ENCODE measurements at places on chromosomes 6 and 20.

DNA sequence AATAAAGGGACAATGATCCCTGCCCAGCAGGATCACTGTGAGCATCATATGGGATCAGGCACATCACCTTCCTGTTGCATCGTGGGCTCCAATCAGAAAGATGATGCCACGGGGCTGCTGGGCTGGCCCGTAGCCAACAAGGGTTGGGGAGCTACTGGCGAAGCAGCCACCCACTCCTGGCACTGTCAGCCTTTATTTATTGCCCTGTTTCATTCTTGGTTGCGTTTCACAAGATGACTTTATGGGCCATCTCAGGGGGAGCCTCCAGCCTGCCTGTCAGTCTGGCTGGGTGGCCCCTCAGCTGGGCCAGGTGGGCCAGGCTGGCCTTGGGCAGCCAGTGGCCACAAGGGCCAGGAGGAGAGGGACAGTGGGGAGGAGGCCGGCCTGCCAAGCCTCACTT is 17.3 kb downstream of the VSTM2L start:
- H3K36me3 ChIP-seq: peaks cover 3% of the 10 kb centered on the region
- peaks cover 36% of the 10 kb centered on the region for H3K27me3 ChIP-seq
- no peaks in the 10 kb centered on the region for H3K4me1 ChIP-seq

GRCh38 chr6:43455531-43456428 is at the start of gene DLK2:
DLK2 (minus strand) TSS chr6:43455548; CDS start chr6:43454825, 723 bp downstream.
- no peak for DNase-seq
- peak within 1 kb of the TSS; percentile 81 for H3K4me3 ChIP-seq
- peaks cover 5% of the 10 kb centered on the region for H3K36me3 ChIP-seq
- peaks cover 8% of the 10 kb centered on the region for H3K27me3 ChIP-seq
- H3K27ac ChIP-seq: peak within 1 kb of the TSS; percentile 85

DNA sequence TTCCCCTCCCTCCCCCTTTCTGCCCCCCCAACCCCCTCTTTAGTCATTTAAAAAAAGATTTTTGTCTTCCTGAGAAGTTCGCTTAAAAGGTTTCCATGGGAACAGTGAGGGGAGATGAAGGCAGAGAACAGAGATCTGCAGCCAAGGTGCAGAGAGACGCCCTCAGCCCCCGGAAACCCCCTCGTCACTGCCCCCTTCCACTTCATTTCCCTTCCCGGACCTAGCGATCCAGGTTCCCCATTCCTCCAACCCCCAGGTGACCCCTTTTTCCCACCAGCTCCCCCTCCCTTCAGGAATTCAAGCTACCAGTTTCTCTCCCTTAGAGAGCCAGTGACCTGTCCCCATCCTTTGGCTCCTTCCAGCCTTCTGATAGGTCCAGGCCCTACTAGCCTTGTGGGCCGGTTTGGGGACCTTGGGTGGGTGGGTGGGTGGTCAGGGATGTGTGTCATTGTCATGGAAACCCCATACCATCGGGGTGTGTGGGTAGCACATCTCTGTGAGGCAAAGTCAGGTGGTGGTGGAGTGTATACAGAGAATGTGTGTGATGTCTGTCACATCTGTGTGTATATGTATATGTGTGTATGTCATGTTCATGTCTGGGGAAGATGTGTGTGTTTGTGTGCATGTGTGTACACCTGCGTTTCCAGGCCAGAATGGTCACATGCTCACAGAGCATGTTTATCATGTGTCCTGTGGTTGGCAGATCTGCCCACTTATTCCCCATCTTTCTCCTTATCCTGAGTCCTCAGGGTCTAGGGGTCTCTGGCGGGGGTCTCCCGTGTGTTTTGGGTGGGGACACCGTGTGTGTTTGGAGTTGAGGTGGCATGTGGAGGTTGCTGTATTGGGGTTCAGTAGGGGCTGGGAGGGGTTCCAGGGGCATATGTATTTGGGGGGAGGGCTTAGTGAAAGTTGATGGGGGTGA is 7.0 kb downstream of the SYNGAP1 start:
- H3K4me1 ChIP-seq: peaks cover 74% of the 10 kb centered on the region
- peaks cover 27% of the 10 kb centered on the region for H3K36me3 ChIP-seq
- peak overlapping the region; percentile 87 for H3K27ac ChIP-seq
- H3K4me3 ChIP-seq: peak overlapping the region; percentile 79
- no peaks in the 10 kb centered on the region for H3K27me3 ChIP-seq

DNA sequence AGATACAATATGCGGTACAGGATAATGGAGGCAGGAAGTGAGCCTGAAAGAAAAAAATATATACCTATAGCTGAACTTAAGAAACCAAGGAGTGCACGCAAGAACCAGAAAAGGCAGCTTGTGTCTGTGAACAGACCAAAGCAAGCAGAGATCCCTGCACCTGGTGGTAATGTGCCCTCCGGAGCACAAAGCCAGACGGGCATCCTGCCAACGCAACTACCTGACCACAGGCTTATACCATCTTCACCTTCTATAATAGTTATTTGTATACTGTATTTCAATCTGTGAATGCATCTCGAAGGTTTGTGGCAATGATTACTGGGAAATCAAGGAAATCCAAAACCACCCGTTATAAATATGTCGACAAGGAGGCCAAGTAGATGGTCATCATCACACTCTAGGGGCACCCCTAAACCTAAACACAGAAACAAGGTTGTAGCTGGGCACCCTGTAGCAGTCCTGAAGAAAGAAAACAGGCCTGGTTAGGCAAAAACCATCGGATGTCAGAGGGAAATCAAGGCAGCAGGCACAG is 801 bp downstream of the FBXL4 start:
- DNase-seq: peak; percentile 25
- no peaks in the 10 kb centered on the region for H3K27me3 ChIP-seq
- H3K4me1 ChIP-seq: peaks cover 34% of the 10 kb centered on the region
- peak overlapping the region; percentile 95 for H3K27ac ChIP-seq
- H3K36me3 ChIP-seq: peaks cover 4% of the 10 kb centered on the region

GRCh38 chr6:109772883-109773431 is 81.9 kb downstream of the FIG4 start:
- no peak overlapping the region for H3K27ac ChIP-seq
- H3K36me3 ChIP-seq: peaks cover 3% of the 10 kb centered on the region
- no peak overlapping the region for H3K4me3 ChIP-seq
- peaks cover 6% of the 10 kb centered on the region for H3K4me1 ChIP-seq
- H3K27me3 ChIP-seq: no peaks in the 10 kb centered on the region

DNA sequence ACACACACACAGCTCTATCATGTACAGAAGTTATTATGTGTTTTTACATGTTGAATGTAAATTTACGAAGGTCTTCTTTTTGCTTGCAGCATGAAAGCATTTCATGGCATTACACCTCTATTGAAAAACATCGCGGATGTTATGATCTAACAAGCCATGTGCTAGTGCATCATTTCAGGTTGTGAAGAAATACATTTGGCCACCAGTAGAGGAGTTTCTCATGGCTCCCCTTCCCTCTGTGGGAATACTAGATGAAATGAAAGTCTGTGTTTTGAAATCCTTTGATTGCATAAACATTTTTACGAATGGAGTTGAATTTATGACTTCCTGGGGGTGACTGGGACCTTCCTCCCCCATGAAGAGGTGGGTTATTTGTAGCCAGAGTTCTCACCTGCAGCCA is 17.7 kb downstream of the MAS1 start:
- no peaks in the 10 kb centered on the region for H3K36me3 ChIP-seq
- H3K4me3 ChIP-seq: no peak overlapping the region
- no peak overlapping the region for H3K27ac ChIP-seq
- DNase-seq: no peak
- H3K4me1 ChIP-seq: no peaks in the 10 kb centered on the region

- no peaks in the 10 kb centered on the region for H3K4me1 ChIP-seq
- peaks cover 41% of the 10 kb centered on the region for H3K27me3 ChIP-seq
- no peak overlapping the region for H3K27ac ChIP-seq
- DNase-seq: no peak
- H3K36me3 ChIP-seq: peaks cover 3% of the 10 kb centered on the region
These were observed 54.3 kb upstream of the TCF21 start for GRCh38 chr6:133834472-133835170.

- H3K4me1 ChIP-seq: no peaks in the 10 kb centered on the region
- DNase-seq: no peak
- no peaks in the 10 kb centered on the region for H3K36me3 ChIP-seq
- no peak overlapping the region for H3K4me3 ChIP-seq
These were observed 143.6 kb upstream of the TMEM170B start for GRCh38 chr6:11393713-11394627.

- no peaks in the 10 kb centered on the region for H3K27me3 ChIP-seq
- no peak overlapping the region for H3K4me3 ChIP-seq
- H3K27ac ChIP-seq: peak overlapping the region; percentile 38
These were observed 78.4 kb downstream of the GMPR start for GRCh38 chr6:16316741-16317251.

DNA sequence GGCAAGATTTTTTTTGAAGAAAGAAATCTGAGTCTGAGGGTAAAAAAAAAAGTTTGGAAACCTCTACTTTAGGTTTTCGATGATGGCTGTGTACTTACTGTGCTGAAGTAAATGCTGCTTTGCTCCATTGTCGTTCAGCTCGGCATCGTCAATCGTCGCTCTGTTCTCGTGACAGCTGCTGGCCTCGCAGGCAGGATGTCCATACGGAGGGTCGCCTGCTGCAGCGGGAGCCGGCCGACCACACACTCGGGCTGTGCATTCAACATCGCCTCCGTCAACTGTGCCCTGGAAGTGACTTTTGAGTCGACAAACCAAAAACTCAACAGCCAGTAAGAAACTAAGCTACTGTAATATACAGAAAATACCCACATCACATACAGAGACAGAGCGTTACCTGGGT is 53.1 kb upstream of the SMOC2 start:
- H3K27ac ChIP-seq: no peak overlapping the region
- H3K36me3 ChIP-seq: no peaks in the 10 kb centered on the region
- H3K4me3 ChIP-seq: no peak overlapping the region
- no peak for DNase-seq
- H3K27me3 ChIP-seq: peaks cover 8% of the 10 kb centered on the region

- no peak for DNase-seq
- no peak overlapping the region for H3K4me3 ChIP-seq
- peaks cover 41% of the 10 kb centered on the region for H3K4me1 ChIP-seq
- peaks cover 7% of the 10 kb centered on the region for H3K36me3 ChIP-seq
- H3K27me3 ChIP-seq: no peaks in the 10 kb centered on the region
These were observed 27.7 kb downstream of the HIVEP1 start for GRCh38 chr6:12039540-12040459.

DNA sequence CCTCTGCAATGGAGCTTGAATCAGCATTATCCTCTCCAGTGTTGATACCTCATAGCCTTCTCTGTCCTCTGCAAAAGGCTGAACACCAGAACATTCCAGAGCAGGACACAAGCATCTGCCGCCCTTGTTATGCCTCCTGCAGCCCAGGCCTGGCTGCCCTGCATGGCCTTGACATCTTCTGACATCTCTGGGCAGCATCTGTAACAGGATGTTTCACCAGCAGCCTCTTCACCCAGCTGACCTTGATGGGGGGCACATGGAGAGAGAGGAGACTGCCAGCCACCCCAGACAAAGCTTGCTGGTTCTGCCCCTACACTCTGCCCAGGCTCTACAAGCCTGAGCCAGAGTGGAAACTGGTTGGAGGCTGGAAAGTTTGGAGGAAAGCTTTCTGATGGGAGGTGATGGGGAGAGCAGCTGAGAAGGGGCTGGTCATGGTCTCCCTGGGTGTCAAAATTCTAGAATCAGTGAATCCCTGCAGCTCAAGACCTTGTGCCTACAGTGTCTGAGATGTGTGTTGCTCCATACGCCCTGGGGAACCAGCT is 145.1 kb downstream of the MRPL14 start:
- H3K27ac ChIP-seq: no peak overlapping the region
- peaks cover 33% of the 10 kb centered on the region for H3K27me3 ChIP-seq

DNA sequence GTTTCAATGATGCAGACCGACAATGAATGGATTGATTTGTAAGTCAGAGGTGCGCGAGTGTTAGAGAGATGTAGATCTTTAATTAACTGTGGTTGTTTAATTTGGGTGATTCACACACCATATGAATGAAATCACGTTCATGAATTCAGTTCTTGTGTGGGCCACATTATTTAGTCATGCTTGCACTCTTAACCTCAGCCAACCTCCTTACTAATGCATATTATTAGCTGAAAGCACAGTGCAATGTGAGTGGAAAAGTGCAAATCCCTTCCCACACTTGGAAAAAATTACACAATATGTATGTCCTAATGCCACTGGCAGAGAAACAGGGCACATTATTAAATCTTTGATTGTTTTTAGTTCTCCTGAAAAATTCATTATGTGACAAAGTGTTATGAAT is 512.5 kb downstream of the BCKDHB start:
- no peaks in the 10 kb centered on the region for H3K36me3 ChIP-seq
- H3K27me3 ChIP-seq: no peaks in the 10 kb centered on the region
- no peaks in the 10 kb centered on the region for H3K4me1 ChIP-seq
- no peak for DNase-seq

GRCh38 chr6:31402324-31403282 is 792 bp upstream of the MICA start:
- peaks cover 16% of the 10 kb centered on the region for H3K36me3 ChIP-seq
- H3K4me1 ChIP-seq: peaks cover 79% of the 10 kb centered on the region
- peak overlapping the region; percentile 81 for H3K4me3 ChIP-seq
- DNase-seq: no peak
- H3K27ac ChIP-seq: peak overlapping the region; percentile 80

Measured in central memory CD8-positive, alpha-beta T cell (primary cell).